ENCODE measurements at places on chromosomes 4 and X.
A peak's percentile ranks its signal among the peaks of the same experiment; 100 is the strongest.

DNA sequence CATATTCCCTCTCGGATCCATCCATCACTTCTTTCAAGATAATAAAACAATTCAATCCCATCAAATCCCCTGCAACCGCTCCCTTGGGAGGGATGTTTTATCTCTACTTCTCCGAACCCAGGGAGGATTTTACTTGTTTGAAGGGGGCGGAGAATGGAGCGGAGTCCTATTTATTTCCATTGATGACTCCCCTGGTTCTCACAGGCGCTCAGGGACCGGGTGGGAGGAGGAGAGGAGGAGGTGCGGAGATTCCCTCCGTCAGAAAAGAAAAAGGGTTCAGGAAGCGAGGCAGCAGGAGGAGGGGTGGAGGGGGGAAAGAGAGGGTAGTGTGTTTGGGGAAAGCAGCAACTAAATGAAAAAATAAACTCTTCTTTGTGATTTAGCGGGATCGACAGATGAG lies 2.1 kb downstream of the NDNF start:
- DNase-seq, result no peak

GRCh38 chr4:174882317-174882992 lies 35.7 kb upstream of the ADAM29 start:
- DNase-seq, result no peak

- peak; percentile 5 for DNase-seq
These were observed 216.2 kb upstream of the BMP3 start for GRCh38 chr4:80814266-80814665.

GRCh38 chr4:79495447-79495846 lies 87.4 kb upstream of the GK2 start:
- no peak for DNase-seq

- DNase-seq, result peak; percentile 76
These were observed 40.4 kb downstream of the UNC5C start for GRCh38 chr4:95508421-95508820.

DNA sequence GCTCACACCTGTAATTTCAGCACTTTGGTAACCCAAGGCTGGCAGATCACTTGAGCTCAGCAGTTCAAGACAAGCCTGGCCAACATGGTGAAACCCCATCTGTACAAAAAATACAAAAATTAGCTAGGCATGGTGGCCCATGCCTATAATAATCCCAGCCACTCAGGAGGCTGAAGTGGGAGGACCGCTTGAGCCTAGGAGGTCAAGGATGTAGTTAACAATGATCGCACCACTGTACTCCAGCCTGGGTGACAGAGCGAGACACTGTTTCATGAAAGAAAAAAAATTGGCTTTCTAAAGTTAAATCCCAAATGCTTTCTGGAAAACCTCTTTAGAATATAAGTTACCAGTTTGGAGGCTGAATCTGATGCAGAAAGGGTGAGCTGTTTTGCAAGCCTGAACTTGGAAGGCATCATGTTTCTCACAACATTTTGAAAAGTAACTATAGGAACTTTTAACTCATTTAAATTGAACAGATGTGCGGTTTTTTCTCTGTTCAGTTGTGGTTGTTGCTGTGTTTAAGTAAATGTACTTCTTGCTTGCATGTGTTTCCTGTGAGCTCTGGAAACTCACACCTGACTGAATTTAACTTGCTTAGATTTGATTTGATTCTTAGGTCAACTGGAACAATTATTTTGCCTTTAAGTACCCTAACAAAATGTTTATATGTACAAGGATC lies 39.8 kb upstream of the TMEM131L start:
- DNase-seq, result no peak

- DNase-seq, result no peak
These were observed 53.7 kb upstream of the RBPJ start for GRCh38 chr4:26267087-26267486.

- DNase-seq, result peak; percentile 72
These were observed 1.0 kb upstream of the PDGFRA start for GRCh38 chr4:54228056-54228527.

DNA sequence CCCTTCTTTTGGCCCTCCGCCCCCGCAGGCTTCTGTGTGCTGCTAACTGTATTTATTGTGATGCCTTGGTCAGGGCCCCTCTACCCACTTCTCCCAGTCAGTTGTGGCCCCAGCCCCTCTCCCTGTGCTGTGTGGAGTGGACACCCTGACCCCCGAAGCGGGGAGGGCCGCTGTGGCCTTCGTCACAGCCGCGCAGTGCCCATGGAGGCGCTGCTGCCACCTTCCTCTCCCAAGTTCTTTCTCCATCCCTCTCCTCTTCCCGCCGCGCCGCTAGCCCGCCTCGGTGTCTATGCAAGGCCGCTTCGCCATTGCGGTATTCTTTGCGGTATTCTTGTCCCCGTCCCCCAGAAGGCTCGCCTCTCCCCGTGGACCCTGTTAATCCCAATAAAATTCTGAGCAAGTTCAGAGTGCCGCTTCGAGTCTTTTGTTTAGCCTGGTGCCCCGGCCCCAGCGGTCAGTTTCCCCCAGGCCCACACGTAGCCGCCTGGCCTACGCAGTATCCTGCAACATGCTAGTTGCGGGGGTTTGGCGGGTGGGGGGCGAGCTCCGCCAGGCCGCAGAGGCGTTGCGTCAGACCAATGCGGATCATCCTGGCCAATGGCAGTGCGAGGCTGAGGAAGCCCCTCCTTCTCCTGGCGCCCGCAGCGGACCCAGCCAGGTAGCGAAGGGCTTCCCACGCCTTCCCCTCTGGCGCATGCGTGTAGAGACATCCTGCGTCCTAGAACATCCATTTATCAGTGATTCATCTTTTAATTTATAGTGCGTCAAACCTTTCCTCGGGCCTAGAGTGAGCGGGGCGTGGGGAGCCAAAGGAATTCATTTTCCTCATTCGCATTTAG lies 5.6 kb upstream of the KANTR start:
- no peak for DNase-seq

- DNase-seq, result peak; percentile 47
These were observed 49.2 kb downstream of the ENPP6 start for GRCh38 chr4:184168406-184169019.

DNA sequence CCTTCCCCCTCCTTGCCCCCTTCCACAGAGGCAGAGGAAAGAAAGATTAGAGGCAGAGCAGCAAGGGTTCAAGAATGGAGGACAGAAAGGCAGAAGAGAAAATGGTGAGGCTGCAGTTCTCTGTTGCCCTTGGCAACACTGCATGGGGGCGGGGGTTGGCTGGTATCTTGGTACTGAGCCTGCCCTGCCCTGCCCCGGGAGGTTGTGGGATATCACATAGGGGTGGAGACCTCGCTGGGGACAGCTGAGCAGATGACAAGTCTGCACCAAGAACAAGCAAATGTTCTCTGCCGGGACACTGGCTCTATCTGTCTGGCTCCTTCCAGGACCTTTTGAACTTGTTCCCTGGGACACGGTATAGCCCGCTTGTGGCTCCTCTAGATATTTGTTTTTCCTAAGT lies 39.8 kb downstream of the NHS start:
- no peak for DNase-seq

DNA sequence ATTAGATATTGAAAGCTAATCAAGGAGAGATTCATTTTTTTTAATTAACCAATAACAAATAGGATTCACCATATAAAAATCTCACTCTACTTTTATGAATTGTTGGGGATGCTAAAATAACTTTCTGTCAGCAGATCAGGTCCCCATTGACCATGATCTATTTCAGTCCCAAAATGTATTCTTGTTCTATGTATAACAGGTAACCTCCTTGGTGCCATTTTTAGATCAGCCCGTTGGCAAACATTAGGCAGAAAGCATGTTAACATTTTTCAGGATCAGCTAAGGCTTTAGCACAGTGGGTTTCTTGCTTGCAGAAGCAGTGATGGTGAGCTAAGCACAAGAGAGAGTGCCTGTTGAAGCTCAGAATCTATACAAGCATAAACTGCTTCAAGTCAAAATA lies 40.8 kb upstream of the COX7B2 start:
- no peak for DNase-seq

DNA sequence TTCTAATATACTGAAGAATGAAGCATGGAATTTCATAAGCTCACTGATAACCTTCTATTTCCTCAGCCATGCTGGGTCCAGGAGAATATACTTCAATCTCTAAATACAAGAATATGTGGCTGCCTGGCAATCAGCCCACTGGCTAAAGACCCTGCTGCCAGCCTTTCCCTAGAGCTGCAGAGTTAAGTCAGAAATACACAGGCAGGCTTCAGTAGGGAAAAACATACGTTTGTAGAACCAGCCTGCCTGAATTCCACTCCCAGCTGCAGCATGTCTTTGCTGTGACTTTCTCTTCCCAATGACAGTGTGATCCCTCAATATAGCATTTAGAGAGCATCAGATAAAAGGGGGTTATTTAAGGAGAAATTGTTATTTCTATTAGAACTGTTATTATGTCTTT lies 289.1 kb downstream of the PCDH19 start:
- DNase-seq, result no peak

DNA sequence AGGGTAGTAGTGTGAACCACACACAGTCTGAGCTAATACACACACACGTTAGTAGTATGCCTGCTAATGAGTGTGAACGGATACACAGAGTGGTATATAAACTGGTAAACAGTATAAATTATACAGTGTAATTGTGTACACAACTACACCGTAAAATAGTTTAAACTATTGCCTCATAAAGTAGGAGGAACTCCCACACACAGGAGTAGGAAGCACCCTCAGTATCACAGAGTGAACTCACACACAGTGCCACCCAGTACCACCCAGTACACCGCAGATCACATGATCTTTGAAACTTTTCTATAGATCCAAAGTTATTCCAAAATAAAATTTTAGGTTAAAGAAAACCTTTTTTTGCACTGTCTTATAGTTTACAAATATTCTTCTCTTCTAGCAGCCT lies 275.1 kb downstream of the ADGRA3 start:
- DNase-seq, result no peak

GRCh38 chrX:112844250-112844649 lies 3.6 kb upstream of the AMOT start:
- DNase-seq, result no peak

- no peak for DNase-seq
These were observed 75.9 kb upstream of the ENPP6 start for GRCh38 chr4:184293552-184293951.

DNA sequence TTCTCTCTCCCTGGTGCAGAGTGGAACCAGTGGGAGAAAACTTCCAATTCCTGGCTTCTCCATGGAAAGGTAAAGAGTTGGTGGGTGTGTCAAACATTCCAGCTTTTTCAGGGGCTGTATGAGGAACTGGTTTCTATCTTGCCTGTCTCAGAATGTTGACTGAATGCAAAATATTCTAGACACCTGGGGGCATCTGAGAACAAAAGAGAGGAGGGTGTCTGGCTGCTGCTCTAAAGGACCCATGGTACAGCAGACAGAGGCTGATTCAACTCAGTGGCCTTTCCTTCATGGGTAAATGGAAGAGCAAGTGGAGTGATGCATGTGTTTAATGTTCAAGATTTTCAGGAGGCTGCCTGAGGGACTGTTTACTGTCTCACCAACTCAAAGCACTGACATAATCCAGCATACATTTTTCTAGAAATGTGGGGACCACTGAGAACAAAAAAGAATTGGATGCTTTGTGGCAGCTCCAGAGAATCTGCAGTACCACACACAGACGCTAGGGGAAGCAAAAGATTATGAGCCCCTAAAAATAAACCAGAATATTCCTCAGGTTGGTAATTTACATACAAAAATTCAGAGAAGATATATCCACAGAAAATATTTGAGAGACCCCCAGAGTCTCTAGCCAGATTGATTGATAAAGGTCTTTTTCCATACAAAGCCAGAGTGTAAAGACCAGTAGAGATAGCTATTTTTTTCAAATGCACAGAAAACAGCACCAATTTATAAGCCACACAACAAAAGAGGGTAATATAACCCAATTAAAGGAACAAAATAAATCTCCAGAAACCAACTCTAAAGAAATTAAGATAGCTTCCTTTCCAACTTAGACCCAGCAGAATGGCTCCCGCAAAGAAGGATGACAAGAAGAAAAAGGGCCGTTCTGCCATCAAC lies 48.0 kb upstream of the STARD8 start:
- peak; percentile 5 for DNase-seq

GRCh38 chr4:24949970-24950369 lies 37.1 kb upstream of the CCDC149 start:
- DNase-seq, result no peak

DNA sequence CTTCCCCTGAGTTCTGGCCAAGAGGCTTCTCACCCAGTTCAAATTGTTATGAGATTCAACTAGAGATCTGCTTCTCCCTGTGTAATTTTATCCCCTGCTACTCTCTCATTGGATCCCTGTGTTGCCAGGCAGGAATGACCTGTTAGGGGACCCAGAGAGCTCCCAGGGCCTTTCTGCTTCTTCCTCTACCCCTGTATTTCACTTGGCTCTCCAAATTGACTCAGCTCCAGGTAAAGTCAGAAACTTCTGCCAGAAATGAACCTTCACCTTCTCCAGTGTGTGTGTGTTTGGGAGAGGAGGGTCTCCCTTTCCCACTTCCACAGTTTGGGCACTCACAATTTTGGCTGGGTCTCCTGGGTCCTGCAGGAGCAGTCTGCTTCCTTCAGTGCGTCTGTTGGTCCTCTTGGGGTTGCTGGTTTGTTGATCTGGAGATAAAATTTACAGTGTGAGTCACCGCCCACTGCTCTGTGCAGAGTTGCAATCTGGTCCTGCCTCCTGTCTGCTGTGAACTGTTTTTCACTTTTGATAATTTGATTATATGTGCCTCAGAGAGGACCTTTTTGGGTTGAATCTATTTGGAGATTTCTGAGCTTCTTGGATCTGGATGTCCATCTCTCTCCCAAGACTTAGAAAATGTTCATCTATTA lies 112.4 kb upstream of the EDA2R start:
- no peak for DNase-seq

DNA sequence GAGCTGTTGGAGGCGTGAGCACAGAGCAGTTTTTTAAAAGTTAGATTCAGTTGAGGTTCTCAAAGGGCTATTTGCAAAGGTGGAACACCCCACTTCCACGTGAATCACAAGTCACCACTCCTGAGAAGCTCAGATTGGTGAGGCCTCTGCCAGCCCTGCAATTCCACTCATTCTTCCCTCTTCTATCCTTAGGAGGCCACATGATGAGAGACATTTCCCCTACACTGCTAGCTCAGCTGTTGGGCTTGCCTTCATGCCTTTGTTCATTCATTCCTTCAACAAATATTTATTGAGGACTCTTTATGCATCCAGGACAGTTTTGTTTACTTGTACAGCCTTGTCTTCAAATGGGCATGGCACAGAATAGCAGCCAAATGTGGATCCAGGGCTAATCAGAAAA lies 3.7 kb downstream of the SRPX2 start:
- no peak for DNase-seq

- DNase-seq, result no peak
These were observed 9.0 kb downstream of the SORBS2 start for GRCh38 chr4:185803022-185803421.

Measured in LHCN-M2 (cell line).